ENCODE measurements at places on chromosomes 7 and 10. TPM values are rescaled to one million over a fixed set of nuclear protein-coding genes. Genes with fewer than 3 reads are reported as not detected.

Gene SFTPD
- total RNA-seq, result 0.47 TPM

DNA sequence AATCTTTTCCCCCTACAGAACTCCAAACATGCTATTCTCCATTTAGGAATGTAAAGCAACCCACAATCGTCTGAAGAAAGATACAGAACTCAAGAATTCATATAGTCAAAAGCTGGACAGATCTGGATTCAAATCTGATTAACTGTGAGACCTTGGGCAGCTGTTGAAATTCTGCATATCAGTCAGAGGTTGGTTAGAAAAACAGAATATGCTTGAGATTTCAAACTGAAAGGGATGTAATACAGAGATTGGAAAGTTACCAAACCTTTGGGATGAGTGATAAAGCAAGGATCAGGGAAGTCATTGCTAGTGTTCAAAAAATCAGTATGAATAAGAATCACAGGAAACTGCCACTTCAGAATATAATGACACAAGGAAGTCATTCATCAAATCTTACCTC lies 406.6 kb downstream of the HTR7 start:
- no peak overlapping the region for H3K4me3 ChIP-seq
- H3K4me1 ChIP-seq, result no peaks in the 10 kb centered on the region
- no peak overlapping the region for H3K27ac ChIP-seq
- no peaks in the 10 kb centered on the region for H3K36me3 ChIP-seq

GRCh38 chr10:72076756-72077155 lies 11.6 kb downstream of the SPOCK2 start:
- H3K27me3 ChIP-seq, result no peaks in the 10 kb centered on the region
- peaks cover 50% of the 10 kb centered on the region for H3K4me1 ChIP-seq
- H3K4me3 ChIP-seq, result no peak overlapping the region
- H3K36me3 ChIP-seq, result peaks cover 26% of the 10 kb centered on the region

- no peaks in the 10 kb centered on the region for H3K4me1 ChIP-seq
- H3K27ac ChIP-seq, result no peak overlapping the region
- DNase-seq, result no peak
- no peak overlapping the region for H3K4me3 ChIP-seq
- H3K27me3 ChIP-seq, result no peaks in the 10 kb centered on the region
Measured at GRCh38 chr7:105776068-105776790, 100.2 kb downstream of the ATXN7L1 start.

Measured in thymus (tissue), 14 donors.